ENCODE measurements at places on chromosomes 2 and 18.

DNA sequence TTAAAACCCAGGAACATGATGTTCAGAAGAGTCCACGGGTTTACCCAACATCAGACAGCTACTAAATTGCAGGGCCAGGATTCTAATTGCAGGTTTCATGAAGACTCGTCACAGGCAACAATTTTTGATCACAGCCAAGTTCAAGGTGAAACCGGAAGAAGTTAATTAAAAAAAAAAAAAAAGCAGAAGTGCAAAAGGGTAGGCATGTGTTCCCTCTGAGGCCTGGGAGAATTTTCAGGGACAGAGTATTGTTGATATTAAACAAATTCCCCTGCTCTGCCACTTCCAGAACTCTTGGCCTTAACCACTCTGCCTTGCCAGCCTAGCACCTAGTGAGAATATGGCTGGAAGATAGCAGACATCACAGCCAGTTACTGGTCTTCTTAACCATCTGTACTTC, 99.4 kb upstream of the TRIB2 start:
- no peak for DNase-seq

DNA sequence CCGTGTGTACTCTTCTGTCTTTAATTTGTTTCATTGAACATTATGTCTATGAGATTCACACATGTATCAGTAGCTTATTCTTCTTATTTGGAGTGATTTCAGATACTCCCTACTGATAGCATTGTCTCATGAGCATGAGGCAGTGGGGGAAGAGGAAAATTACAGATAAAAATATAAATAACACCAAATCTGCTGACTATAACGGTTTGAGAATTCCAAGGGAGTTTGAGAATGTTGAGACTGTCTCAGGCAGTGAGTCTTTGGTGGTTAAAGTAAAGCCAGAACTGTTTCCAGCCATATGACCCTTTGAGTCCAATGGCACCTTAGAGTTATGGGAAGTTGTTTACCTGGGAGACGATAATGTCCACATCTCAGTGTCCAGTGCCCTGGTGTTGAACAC, 72.5 kb upstream of the KCNE4 start:
- DNase-seq: no peak

GRCh38 chr2:7084601-7085000, 167.4 kb downstream of the RNF144A start:
- no peak for DNase-seq

- DNase-seq: no peak
Measured at GRCh38 chr18:56139372-56139771, 499.0 kb downstream of the TXNL1 start.

GRCh38 chr2:131152074-131152473, 46.9 kb downstream of the PLEKHB2 start:
- no peak for DNase-seq

DNA sequence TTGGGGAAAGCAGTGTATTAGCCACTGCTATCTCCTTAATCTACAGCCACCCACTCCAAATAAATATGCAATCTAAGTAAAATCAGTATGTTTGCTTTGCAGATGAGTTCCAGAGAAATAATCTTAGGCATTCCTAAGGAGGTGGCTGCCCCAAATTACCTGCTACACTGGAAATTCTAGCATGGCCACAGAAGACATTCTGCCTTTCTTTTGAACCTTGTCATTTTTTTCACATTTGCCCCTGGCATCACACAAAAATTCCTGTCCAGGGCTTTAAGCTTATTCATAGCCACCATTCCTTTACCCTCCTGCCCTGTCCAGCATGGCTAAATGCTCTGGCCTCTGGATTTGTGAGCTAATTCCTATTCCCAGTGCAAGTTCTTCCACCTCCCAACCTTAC, 36.8 kb upstream of the FAM124B start:
- DNase-seq: no peak

All from left lobe of liver (tissue), 2 donors.